ENCODE measurements at places on chromosomes 4 and X.

DNA sequence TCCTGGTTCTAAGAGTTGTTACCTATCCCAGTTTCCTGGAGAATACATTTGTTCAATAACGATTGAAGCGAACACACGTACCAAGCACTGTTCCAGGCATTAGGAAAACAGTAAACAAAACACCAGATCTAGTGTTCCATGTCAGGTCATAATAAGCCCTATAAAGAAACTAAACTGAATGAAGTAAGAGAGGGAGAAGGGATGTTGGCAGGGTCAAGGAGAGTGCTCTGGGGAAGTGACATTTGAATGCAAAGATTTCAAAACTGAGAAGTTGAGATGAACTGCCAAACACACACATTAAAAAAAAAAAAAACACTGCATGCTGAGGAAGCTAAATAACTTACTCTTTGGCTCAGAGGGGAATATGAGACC, 14.4 kb upstream of the ENAM start:
- DNase-seq = no peak

GRCh38 chr4:8742546-8742945, 129.1 kb downstream of the HMX1 start:
- DNase-seq = no peak

- no peak for DNase-seq
Measured at GRCh38 chr4:148438047-148438446, 4.2 kb downstream of the NR3C2 start.

DNA sequence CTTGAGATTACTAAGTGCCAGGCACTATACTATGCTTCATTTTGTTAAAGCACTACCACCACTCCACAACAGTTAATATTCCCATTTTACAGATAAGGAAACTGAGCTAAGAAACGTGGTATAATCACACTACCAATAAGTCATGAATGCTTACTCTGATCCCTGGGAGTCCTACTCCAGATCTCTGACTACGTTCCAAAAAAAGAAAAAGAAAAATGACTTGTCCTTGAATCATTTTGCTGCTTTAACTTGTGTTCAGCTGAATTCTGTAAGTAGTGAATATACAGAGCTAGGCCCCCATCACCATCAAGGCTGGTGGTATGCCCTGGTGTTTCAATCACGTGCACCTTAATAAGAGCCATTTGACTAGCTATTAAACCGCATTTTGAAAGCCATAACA, 39.4 kb downstream of the LDB2 start:
- DNase-seq = no peak

GRCh38 chr4:6466756-6467381, 5.5 kb downstream of the PPP2R2C start:
- no peak for DNase-seq

DNA sequence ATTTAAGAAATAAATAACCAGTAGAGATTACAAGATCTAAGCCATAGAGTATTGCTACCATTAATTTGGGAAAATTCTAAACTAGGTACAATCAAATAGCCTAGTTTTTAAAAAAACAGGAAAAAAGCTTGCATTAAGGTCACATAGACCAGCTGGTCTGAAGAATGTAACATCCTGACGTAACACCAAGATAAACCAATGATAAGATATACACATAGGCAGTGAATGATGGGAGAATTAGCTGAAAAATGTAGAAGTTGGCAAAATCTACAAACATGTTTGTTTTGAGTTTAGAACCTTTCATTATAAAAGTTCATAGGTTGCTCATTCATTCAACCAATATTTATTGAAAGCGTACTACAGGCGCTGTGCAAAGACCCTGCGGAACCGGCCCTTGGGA, 120.0 kb downstream of the SH3RF1 start:
- no peak for DNase-seq

GRCh38 chr4:22237155-22237751, 278.6 kb downstream of the ADGRA3 start:
- peak; percentile 56 for DNase-seq

DNA sequence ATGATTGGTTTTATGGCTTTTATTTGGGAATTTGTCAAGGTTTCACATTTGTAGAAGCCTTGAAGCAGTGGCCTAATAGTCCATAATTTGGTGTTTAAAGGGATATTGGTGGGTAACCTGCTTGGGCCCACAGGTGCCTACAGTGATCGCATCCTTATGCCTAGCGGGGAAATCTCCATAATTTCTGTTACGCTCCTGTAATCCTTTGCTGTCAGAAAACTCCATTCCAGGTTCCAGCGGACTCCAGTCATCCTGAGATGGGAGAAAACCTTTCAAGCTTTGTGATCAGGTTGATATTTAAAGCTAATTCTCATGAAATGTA, 257.0 kb upstream of the JADE1 start:
- no peak for DNase-seq

- DNase-seq = no peak
Measured at GRCh38 chrX:123084797-123085196, 99.3 kb upstream of the GRIA3 start.

DNA sequence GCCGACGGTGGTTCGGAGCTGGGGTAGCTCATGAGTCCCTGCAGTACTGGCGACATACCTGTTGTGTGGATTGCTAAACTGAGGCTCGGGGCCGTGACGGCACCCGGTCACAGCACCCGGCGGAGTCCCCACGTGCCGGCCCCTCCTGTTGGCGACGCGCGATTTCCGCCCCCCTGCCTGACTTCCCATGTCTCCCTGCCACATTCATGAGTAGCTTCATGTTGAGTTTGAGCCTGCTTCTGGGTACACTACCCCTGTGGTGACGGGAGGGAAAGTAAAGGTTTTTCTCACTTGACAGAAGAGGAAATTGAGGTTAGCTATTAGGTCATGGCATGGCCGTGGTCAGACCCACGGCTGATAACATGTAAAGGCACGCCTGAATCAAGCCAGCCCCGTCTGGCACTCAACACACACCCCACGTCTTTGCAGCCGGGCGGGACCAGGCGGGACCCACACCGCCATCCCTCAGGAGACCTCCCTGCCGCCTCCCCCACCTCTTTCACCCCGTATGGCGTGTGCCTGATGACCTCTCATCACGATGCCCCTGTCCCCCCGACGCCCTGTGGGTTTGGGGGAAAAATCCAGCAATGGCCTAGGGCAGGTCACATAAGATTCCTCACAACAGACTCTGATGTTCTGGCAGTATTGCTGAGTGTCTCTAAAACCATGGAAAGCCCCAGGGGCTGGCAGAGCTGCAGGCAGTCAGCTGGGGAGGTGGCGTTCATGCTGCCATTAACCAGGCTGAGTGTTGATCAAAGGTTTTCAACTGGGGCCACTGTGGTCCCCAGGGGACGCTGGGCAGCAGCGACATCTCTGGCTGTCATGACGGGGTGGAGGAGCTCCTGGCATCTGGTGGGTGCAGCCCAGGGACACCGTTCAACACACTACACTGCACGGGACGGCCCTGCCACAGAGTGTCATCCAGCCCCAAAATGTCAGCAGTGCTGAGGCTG, 29.2 kb downstream of the P2RY8 start:
- DNase-seq = no peak

DNA sequence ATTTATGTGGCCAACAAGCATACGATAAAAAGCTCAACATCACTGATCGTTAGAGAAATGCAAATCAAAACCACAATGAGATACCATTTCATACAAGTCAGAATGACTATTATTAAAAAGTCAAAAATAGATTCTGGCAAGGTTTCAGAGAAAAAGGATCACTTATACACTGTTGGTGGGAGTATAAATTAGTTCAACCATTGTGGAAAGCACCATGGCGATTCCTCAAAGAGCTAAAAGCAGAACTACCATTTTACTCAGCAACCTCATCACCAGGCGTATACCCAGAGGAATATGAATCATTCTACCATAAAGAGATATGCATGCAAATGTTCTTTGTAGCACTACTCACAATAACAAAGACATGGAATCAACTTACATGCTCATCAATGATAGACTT, 478.7 kb upstream of the GALNTL6 start:
- no peak for DNase-seq

DNA sequence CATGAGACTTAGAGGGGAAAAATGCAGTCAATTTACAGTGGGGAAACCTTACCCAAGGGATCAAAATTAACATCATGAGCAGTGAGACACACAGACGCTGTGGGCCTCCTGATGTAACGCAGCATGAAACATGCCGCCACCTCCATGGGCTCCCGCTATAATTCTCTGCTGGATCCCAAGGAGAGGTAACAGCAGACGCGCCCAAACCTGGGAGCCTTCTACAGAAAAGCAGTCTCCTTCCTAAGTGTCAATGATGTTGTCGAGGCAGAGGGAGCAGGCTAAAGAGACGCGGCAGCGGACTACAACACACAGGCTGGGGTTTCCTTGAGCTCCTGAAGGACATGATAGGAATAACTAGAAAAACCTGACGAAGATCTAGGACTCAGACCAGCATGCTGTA, 142.3 kb downstream of the AFAP1 start:
- no peak for DNase-seq

DNA sequence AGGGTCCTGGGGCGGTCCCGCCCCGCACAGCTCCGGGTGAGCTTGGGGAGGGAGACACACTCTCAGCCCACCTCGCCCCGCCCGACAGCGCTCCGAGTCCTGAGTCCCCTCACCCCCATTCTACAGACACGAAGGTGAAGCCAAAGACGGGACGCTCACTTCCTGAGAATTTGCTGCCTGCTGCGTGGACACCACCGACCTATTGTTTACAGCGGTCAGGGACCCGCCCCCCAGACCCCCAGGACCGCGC, 796 bp upstream of the ZNF141 start:
- no peak for DNase-seq
